ENCODE measurements at places on chromosomes 11 and 22.

GRCh38 chr11:81359476-81359875 lies 1374.2 kb downstream of the FAM181B start:
- no peak for DNase-seq

DNA sequence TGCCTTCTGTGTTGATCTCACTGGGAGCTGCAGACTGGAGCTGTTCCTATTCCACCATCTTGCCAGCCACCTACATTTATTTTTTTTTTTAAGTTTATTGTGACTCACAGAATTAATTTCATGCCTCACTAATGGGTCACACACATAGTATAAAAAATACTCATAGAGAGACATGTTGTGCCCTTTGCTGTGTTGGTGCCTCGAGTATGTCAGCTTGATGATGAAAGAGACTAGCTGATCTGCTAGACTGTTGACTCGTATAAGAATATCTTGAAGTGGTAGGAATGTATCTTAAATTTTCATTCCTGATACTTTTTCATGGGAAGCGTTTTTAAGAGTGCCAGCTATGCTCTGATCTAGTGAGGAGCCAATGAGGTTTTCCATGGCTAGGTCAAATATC lies 28.6 kb upstream of the AMPD3 start:
- DNase-seq = no peak

DNA sequence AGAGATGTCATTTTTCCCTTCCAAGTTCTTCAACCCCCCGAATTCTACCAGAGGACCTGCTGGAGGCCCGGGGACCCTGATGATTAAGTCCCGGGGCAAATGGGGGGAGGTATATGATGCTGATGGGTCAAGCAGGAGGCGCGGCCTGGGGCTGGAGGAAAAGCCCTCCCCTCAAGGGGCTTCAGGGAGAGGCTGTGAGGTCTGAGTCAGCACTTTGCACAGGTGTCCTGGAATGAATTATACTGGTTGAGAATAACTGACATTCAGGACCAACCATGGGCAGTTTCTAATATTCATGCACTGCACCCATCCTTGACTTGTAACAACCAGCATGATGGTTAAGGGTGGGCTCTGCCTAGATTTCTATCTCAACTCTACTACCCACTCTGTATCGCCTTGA lies 146.8 kb upstream of the SYT13 start:
- no peak for DNase-seq

- DNase-seq = no peak
Measured at GRCh38 chr11:119530509-119530908, 107.5 kb upstream of the THY1 start.

GRCh38 chr22:27684901-27685300 lies 116.7 kb downstream of the MN1 start:
- DNase-seq = no peak

- no peak for DNase-seq
Measured at GRCh38 chr11:55345306-55345705, 2.3 kb downstream of the OR4A16 start.

DNA sequence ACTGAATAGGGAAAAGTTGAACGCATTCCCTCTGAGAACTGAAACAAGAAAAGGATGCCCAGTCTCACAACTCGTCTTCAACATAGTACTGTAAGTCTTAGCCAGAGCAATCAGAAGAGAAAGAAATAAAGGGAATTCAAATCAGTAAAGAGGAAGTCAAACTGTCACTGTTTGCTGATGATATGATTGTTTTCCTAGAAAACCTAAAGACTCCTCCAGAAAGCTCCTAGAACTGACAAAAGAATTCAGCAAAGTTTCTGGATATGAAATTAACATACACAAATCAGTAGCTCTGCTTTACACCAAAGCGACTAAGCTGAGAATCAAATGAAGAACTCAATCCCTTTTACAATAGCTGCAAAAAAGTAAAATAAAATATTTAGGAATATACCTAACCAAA lies 471.2 kb upstream of the CNTN5 start:
- no peak for DNase-seq

DNA sequence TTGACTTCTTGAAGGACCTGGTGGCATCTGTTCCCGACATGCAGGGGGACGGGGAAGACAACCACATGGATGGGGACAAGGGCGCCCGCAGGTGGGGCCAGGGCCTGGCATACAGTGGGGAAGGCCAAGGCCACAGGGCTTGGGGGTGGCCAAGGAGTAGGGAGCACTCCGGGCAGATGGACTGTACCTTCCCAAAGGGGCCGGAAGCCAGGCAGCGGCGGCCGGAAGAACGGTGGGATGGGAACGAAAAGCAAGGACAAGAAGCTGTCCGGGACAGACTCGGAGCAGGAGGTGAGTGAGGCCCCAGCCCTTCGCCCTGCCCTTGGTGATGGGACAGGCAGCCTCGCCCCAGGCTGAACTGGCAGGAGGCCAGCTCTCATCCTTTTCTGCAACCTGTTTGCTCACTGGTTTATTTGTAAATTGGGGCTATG lies 1.2 kb downstream of the DRAP1 start:
- DNase-seq = no peak

- no peak for DNase-seq
Measured at GRCh38 chr11:10379871-10380568, 75.0 kb upstream of the AMPD3 start.

DNA sequence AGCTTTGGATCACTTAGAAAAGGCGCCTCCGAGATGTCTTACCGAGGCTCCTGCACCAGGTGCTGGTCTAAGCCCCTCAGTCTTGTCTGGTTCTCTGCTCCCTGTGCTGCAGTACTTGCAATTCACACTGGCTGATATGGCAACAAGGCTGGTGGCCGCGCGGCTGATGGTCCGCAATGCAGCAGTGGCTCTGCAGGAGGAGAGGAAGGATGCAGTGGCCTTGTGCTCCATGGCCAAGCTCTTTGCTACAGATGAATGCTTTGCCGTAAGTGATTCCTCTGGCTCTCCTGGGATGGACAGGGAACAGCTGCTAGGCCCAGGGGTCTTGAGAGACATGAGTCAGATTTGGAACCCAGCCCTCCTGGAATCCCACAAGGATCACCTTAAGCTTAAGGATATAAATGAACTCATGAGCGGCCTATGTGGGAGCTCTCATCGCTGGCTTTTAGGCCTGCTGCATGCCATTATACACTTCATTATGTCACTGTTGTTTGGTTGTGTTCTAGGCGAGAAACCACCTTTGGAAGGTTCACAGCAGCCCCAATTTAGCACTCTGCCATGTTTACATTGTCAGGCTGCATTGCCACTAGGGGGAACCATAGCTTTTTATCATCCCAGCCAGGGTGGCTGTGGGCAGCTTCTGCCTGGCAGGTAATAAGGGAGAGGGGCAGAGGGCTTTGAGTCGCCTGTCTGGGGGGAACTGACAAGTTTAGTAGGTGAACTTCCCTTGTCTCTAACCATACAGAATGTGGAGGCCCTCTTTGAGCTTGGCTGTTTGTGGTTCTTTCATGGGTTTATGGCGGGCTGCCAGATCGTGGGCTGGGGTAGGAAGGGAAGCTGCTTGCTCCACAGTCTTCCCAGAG lies 8.5 kb downstream of the ACAD8 start:
- DNase-seq = no peak

DNA sequence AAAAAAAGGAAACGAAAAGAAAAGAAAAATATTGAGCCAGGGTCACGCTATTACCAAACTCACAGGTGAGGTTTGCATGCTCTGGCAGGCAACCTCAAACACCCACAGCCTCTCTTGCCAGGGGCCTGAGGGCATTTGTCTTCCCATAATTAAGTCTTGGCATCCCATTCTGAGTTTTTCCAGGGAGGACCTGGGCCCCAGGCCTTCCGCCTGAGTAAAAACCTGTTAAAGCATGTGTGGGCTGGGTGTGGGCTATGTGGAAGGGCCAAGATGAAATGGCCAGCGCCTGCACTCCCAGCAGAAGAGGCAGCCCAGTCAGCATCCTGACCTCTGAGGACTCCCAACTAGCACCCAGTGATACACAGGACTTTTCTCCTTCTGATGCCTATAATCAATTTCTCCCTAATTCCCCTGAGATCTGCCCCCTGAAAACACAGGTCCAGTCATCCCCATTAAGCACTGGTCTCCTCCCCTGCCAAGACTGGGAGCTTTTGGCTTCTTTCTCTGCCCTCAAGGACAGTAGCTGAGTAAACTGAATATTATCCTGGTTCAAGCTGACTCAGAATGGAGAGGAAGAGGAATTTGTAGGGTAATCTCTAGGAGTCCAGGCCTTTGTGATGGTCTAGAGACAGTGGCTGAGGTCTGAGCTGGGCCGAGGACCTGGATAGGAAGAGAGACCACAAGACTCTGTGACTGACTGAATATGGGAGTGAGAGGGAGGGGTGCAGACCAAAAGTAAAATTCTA lies 35.6 kb upstream of the ACER3 start:
- no peak for DNase-seq

DNA sequence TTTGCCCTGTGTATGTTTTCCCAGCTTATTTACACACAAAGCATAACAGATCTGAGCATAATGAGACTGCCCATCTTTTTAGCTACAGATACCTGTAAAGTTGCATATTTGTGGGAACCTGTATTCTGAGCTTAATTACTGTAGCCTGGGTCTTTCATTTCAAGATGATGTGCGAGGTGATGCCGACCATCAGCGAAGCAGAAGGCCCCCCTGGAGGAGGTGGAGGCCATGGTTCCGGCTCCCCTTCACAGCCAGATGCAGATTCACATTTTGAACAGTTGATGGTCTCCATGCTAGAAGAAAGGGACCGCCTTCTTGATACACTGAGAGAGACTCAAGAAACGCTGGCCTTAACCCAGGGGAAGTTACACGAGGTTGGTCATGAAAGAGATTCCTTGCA lies 1.5 kb downstream of the PPFIA1 start:
- DNase-seq = no peak

DNA sequence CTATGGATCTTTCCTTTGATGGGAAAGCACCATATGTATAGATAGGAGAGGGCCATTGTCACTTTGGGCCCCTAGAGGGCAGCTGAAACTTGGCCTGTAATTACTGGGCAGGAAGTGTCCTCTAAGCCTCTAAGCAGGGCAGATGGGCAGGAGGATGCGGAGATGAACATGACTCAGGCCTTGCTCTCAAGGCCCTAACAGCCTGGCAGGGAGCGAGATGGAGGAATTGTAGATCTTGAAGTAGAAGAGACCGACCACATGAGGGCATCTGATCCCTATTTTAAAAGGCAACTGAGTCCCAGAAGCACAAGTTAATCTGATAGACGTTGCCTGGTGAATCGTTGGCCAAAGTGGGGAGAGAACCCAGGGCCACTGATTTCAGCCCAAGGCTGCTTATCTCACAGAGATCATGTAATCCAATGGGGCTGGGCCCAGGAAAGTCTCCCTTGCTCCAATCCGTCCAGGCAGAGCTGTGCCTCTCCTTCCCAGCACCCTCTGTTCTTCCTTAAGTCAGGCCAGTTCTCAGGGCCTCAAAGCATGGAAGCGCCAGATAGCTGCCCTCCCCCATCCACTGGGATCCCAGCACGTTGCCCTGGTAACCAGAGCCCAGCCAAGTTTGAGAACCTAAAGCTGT lies 2.5 kb upstream of the SEPTIN3 start:
- peak; percentile 38 for DNase-seq

DNA sequence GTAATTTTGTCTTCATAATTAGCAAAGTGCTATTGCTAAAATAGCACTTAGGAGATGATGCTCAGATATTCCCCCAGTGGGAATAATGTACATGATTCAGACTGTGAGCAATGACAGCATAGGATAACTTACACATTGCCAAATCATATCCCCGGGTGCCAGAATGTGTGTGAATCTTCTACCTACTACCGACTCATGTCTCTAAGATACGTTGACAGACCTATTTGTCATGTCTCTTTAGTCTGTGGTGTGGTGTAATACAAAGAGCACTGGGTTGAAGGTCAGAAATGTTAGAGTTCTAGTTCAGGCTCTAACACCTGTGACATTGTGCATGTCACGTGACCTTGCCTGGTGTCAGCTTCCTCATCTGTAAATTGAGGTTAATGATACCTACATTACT lies 31.0 kb upstream of the PICALM start:
- no peak for DNase-seq

GRCh38 chr22:46682011-46682731 lies 55.9 kb downstream of the CERK start:
- DNase-seq = no peak

DNA sequence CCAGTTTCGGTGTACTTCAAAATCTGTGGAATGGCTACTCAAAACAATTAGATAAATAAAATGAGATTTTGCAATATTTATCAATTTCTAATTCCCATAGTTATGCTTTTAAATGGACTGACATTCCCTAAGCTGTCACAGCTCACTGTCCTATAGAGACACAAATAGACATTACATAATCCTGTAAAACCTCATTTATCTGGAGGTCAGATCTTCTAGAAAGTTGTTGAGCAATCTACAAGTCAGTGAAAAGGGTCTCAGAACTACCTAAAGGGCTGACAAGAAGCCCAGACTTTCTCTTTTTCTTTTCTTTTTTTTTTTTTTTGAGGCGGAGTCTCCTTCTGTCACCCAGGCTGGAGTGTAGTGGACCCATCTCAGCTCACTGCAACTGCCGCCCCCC lies 12.0 kb downstream of the ALG8 start:
- DNase-seq = no peak

- DNase-seq = no peak
Measured at GRCh38 chr11:60862171-60862570, 5.2 kb upstream of the ZP1 start.

- DNase-seq = no peak
Measured at GRCh38 chr11:119055901-119056300, 1.1 kb downstream of the HYOU1 start.

DNA sequence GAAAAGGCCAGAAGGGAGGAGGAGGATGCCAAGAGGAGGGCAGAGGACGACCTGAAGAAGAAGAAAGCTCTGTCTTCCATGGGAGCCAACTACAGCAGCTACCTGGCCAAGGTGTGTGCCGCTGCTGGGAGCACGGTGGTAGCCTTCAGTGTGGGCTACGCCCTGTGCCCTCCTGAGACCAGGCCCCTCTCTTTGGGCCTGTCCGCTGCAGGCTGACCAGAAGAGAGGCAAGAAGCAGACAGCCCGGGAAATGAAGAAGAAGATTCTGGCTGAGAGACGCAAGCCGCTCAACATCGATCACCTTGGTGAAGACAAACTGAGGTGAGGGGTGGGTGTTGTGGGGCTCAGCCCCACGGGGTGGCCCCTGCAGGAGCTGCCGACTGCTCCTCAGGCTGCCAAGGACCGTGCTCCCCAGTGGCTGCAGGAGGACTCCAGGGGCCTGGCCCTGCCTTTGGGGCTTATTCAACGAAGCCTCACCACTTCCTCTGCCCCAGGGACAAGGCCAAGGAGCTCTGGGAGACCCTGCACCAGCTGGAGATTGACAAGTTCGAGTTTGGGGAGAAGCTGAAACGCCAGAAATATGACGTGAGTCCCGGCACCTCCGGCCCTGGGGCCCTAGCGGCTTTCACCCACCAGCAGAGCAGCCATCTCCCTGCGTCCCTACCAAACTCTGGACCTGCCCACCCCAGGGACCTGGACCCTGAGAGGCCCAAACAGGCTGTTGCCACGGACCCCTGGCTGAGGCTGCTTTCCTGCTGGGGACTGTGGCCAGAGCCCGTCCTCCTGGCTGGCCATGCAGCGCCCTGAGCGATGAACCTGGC lies 12.6 kb upstream of the MRPL23 start:
- DNase-seq = no peak

GRCh38 chr11:61477727-61478148 lies 30.8 kb upstream of the LRRC10B start:
- peak; percentile 45 for DNase-seq

GRCh38 chr11:102293873-102294601 lies 23.2 kb upstream of the BIRC3 start:
- peak; percentile 56 for DNase-seq

All from memory B cell (primary cell).